Pons (tissue), 1 donor: ENCODE measurements at places on chromosomes 6 and 20.

GRCh38 chr20:53901064-53901463 lies 169.3 kb downstream of the BCAS1 start:
- no peak for DNase-seq

DNA sequence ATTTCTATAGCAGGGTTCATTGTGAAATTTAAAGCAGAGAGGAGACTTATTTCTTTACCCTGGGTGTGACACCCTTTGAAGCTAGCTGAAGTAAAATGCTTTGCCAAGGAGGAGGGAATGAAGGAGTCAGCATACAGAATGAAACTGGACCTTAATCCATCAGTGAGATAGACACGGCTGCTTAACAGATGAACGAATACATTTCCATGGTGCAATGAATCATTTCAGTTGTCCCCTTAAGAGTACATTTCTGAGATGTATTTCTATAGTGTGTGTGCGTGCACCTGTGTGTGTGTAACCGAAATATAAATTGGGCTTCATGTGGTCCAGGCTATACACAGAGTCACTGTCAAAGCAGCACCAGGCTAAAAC lies 73.8 kb upstream of the CD93 start:
- DNase-seq = no peak

GRCh38 chr6:166626177-166627032 lies 646 bp downstream of the RPS6KA2 start:
- peak; percentile 40 for DNase-seq

GRCh38 chr6:33787346-33787953 lies 1.5 kb downstream of the LEMD2 start:
- DNase-seq = no peak

DNA sequence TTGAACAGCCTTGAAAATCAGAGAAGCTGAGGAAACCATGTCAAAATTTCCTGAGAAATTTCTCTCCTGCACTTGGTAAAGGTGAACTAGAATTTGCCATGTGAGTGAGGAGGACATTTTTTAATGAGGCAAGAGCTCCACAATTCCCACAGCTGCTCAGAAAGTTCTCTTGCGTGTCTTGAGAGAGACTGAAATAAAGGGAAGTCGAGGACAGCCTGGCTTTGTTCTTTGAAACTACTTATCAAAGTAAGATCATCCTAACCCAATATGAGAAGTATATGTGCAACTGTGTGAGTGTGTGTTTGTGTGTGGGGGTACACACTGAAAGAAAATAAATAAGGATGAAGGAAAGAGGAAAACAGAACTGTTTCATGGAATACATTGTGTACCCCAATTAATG lies 163.4 kb downstream of the SLC24A3 start:
- DNase-seq = no peak

GRCh38 chr6:110853754-110854477 lies 20.7 kb upstream of the AMD1 start:
- no peak for DNase-seq

DNA sequence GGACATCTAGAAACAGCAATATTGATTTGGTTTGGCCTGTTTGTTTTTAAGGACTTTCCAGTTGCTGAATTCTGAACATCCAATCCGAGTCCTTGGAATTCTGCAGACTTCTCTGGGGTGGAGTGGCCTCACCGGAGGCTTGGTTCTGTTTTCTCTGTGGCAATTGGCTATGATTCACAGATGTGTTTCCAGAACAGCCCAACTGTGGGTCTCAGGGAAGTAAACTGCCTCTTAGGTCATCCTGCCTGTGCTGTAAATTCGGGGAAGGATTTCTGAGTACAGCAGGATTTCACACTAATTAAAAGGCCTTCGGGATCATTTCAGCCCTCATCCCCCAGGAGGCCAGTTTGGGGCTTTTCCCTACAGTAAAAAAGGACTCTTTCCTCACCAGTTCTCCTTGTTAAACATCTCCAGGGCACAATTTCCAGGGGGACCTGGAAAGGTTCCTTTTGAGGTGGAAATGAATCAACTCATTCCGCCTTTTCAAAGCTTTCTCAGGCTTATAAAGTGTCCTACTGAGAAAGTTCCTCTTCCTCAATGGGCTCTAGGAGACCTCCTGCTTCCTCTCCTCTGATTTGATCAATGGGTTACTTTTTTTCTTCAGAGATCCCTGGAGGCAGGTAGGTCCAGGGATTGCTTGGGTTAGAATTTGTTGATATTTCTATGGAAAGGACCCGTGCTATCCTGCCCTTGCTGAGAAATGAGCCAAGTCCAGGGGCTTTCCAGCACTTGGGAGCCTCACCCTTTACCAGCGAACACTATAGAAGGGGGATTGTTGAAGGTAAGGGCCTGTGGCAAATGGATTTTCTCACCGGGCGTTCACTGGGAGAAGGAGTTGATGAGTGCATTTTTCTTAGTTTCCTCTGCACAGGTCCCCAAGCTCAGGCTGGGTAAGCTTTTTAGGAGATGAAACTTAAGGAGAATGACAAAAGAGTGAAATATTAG lies 114.6 kb downstream of the CLIC5 start:
- DNase-seq = no peak

DNA sequence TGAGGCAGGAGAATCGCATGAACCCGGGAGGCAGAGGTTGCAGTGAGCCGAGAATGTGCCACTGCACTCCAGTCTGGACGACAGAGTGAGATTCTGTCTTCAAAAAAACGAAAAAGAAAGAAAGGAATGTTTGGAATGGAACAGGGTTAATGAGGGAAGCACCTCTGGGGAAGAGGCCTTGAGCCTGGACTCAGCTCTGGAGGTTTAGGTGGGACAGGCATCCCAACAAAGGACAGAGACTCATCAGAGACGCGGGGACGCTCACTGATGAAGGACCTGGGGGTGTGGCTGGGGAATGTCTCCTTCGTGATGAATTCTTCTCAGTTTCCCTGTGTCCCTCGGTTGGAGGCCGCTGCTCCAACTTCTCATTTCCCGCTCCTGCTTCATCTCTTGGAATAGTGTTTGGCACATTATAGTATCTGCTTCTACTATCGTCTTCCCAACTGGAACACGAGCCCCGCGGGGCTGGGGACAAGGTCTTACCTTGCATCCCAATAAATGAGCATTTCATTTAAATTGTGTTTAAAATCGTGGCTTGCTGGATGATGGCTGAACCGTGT lies 27.6 kb downstream of the KIF25 start:
- no peak for DNase-seq

- peak; percentile 66 for DNase-seq
These were observed 828 bp upstream of the SULF2 start for GRCh38 chr20:47785854-47786764.
